ENCODE measurements at places on chromosomes 3 and 15. TPM values are rescaled to one million over a fixed set of nuclear protein-coding genes. Genes with fewer than 3 reads are reported as not detected.

GRCh38 chr15:67828969-67829646, 3.8 kb downstream of the SKOR1 start:
- H3K36me3 ChIP-seq, result peaks cover 8% of the 10 kb centered on the region
- DNase-seq, result no peak
- no peak overlapping the region for H3K27ac ChIP-seq
- H3K27me3 ChIP-seq, result peaks cover 74% of the 10 kb centered on the region

- no peak overlapping the region for H3K27ac ChIP-seq
- peaks cover 24% of the 10 kb centered on the region for H3K36me3 ChIP-seq
- DNase-seq, result no peak
- no peak overlapping the region for H3K4me3 ChIP-seq
- no peaks in the 10 kb centered on the region for H3K27me3 ChIP-seq
- peaks cover 23% of the 10 kb centered on the region for H3K4me1 ChIP-seq
These were observed 13.9 kb downstream of the TSC22D2 start for GRCh38 chr3:150421799-150422548.

DNA sequence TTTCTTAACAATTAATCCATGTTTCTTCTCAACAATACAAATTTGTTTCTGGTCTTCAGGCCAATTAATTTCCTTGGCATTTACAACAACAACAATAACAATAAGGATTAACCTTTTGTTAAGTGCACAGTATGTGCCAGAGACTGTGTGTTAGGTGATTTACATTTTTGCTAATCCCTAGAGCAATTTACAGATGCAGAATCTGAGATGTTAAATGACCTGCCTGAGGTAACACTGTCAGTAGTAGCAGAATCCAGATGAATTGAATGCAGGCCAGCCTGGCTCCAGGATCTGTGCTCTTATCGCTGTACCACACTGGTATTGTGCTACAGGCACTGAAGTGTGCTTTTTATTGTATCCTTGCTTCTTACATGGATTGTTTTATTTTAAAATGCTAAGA, 122.2 kb downstream of the MEIS2 start:
- H3K27me3 ChIP-seq, result no peaks in the 10 kb centered on the region
- H3K4me3 ChIP-seq, result no peak overlapping the region
- no peaks in the 10 kb centered on the region for H3K36me3 ChIP-seq
- no peak overlapping the region for H3K27ac ChIP-seq
- no peaks in the 10 kb centered on the region for H3K4me1 ChIP-seq
- DNase-seq, result no peak

DNA sequence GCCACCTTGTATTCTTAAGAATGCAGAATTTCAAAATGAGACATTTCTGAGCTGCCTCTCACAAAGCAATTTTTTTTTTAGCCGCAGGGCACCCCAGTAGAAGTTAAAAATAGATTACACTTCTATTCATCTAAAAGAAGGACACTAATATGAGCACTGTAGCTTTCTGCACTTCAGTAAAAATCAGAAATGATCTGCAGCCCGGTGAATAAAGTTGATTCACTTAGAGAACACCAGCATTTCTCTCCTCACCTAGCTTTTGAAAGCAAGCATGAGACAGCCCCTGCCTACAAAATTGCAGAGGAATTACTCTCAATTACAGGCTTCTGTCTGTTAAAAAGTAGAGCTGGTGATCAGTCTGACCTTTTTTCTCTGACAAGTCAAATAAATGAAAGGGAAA, 1062.4 kb downstream of the FHIT start:
- H3K4me1 ChIP-seq, result peaks cover 47% of the 10 kb centered on the region
- peaks cover 17% of the 10 kb centered on the region for H3K36me3 ChIP-seq
- peak overlapping the region; percentile 29 for H3K4me3 ChIP-seq

- H3K27me3 ChIP-seq, result no peaks in the 10 kb centered on the region
- peak; percentile 37 for DNase-seq
- H3K4me1 ChIP-seq, result peaks cover 23% of the 10 kb centered on the region
- H3K36me3 ChIP-seq, result peaks cover 38% of the 10 kb centered on the region
These were observed 819 bp upstream of the RPL24 start for GRCh38 chr3:101687142-101687931.

DNA sequence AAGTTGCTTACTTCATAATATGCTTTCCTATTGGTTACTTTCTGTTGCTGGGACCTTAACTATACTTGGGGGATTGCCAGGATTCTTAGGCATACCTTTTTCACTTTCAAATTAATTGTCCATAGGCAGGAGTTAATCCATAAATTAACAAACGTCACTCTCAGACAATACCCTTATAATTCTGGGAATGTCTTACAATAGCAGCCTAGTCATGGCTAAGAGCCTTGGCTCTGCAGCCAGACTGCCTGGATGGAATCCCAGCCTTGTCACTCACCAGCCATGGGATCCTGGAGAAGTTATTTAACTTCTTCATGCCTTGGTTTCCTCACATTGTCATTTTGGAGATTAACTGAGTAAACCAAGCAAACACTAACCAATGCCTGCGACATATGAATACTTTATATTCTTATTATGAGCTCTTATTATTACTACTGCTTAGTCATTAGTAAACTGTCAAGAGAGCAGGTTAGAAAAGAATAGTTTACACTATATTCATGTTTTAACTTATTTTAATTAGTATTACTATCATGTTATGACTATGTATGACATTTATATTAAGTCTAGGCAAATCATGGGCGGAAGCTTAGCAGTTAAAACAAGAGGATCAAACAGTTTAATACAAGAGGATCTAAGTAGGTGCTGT, 29.0 kb downstream of the GYG1 start:
- H3K4me1 ChIP-seq, result peaks cover 11% of the 10 kb centered on the region
- H3K27me3 ChIP-seq, result no peaks in the 10 kb centered on the region
- H3K36me3 ChIP-seq, result peaks cover 34% of the 10 kb centered on the region
- DNase-seq, result peak; percentile 21
- H3K27ac ChIP-seq, result no peak overlapping the region

- H3K27ac ChIP-seq, result no peak overlapping the region
- DNase-seq, result no peak
- H3K4me3 ChIP-seq, result no peak overlapping the region
- peaks cover 12% of the 10 kb centered on the region for H3K4me1 ChIP-seq
- H3K36me3 ChIP-seq, result no peaks in the 10 kb centered on the region
- H3K27me3 ChIP-seq, result peaks cover 18% of the 10 kb centered on the region
These were observed 540.9 kb upstream of the MDFIC2 start for GRCh38 chr3:70853161-70853944.

DNA sequence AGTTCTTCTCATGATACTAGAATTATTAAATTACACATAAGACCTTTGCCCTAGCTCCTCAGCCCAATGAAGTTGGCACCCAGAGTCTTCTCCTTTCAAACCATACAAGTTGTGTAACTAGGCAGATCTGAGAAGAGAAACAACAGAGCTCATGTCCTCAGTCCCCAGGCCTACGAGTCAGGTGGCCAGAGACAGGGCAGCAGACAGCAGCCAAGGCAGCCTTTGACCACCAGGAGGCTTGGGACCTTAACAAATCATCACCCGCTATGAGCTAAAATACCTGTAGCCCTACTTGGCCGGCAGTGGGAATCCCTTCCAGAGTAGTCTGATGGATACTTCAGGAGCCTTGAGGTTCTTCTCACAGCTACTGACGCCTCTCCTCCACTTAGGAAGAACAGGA, 18.3 kb downstream of the STIMATE start:
- H3K27me3 ChIP-seq, result no peaks in the 10 kb centered on the region
- no peak for DNase-seq
- no peaks in the 10 kb centered on the region for H3K36me3 ChIP-seq
- H3K4me1 ChIP-seq, result peaks cover 28% of the 10 kb centered on the region
- H3K27ac ChIP-seq, result peak overlapping the region; percentile 22
- H3K4me3 ChIP-seq, result no peak overlapping the region

DNA sequence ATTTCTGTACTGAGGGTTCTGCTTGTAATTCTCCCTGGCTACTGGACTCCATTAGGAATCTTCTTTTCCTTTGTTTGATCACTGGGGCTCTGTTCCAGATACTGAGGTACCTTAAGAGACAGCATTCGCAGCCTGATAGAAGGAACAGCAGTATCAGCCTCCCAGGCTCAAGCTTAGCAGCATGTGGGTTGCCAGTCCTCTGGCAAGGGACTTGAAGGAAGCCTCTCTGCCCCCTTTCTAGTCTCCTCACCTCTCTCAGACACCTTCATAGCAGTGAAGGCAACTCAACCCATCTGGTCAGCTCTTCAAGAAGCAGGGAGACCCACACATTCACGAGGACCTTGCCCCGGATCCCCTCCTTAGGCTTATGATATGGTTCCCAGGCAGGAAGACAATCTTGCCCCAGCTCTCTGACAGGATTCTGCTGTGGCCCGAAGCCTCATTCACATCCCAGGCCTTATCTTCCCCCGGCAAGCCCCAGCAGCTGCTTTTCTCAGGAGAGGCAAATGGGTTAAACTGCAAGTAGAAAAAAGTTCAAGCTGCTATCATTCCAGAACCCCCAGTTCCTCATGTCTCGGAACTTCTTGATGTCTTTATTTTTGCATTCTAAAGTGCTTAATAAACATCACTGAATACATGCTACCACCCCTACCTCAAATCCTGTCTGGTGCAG, 153.1 kb downstream of the LIPC start:
- H3K27ac ChIP-seq, result peak overlapping the region; percentile 83
- H3K36me3 ChIP-seq, result peaks cover 16% of the 10 kb centered on the region
- H3K27me3 ChIP-seq, result no peaks in the 10 kb centered on the region
- H3K4me1 ChIP-seq, result peaks cover 20% of the 10 kb centered on the region
- DNase-seq, result no peak
- peak overlapping the region; percentile 55 for H3K4me3 ChIP-seq

Gene CA12
- total RNA-seq, result 0.63 TPM

Gene ANKUB1
- total RNA-seq, result not detected

Gene ANP32A
- 280 TPM for total RNA-seq

Gene OR5K2
- total RNA-seq, result not detected

Gene GRAMD1C
- not detected for total RNA-seq
